ENCODE measurements at places on chromosomes 1 and 21. TPM values are rescaled to one million over a fixed set of nuclear protein-coding genes. Genes with fewer than 3 reads are reported as not detected.

The OR2C3 gene
- not detected for total RNA-seq

The APOBEC4 gene
- total RNA-seq, result not detected

The GJA5 gene
- total RNA-seq, result not detected

The TNFRSF14 gene
- 23.1 TPM for total RNA-seq

The OBSCN gene
- 6.0 TPM for total RNA-seq

The BLZF1 gene
- total RNA-seq, result 16.7 TPM

The PROK1 gene
- not detected for total RNA-seq

The TIE1 gene
- 3.3 TPM for total RNA-seq

The CELA3A gene
- total RNA-seq, result not detected

The TAL1 gene
- total RNA-seq, result 0.25 TPM

The SYT2 gene
- not detected for total RNA-seq

The SFN gene
- not detected for total RNA-seq

The FCAMR gene
- total RNA-seq, result not detected

The GJC2 gene
- 0.37 TPM for total RNA-seq

The AMY1A gene
- total RNA-seq, result not detected

The FCER1G gene
- not detected for total RNA-seq

The SEMA4A gene
- total RNA-seq, result not detected

The SPATA1 gene
- total RNA-seq, result not detected

The USP16 gene
- 16.8 TPM for total RNA-seq

The CACNA1E gene
- not detected for total RNA-seq

The MEX3A gene
- 0.62 TPM for total RNA-seq

The TMPRSS3 gene
- not detected for total RNA-seq

The SGIP1 gene
- total RNA-seq, result 0.05 TPM

The CR1L gene
- total RNA-seq, result not detected

The ROR1 gene
- total RNA-seq, result 15.4 TPM

The MYOG gene
- not detected for total RNA-seq

The KIF26B gene
- total RNA-seq, result 5.9 TPM

The SH2D1B gene
- total RNA-seq, result not detected

The ZNF436 gene
- total RNA-seq, result 32.6 TPM

The SYT14 gene
- total RNA-seq, result 0.19 TPM

The SERPINC1 gene
- total RNA-seq, result not detected

The NFASC gene
- 19.3 TPM for total RNA-seq

The CFAP126 gene
- not detected for total RNA-seq

The TDRD5 gene
- total RNA-seq, result not detected

The TMEM240 gene
- 1.2 TPM for total RNA-seq

The FNDC5 gene
- total RNA-seq, result 1.00 TPM

The AGBL4 gene
- total RNA-seq, result not detected

The MXRA8 gene
- total RNA-seq, result 641 TPM

The SZRD1 gene
- total RNA-seq, result 78.5 TPM

The MYBPH gene
- total RNA-seq, result 1.0 TPM

The PLA2G4A gene
- total RNA-seq, result 18.6 TPM

The CHI3L1 gene
- total RNA-seq, result 3,366 TPM

The HSD11B1 gene
- 134 TPM for total RNA-seq

The FCRL4 gene
- total RNA-seq, result not detected

The ACTA1 gene
- not detected for total RNA-seq

Measured in cardiac ventricle fibroblast (primary cell).